NCI-H526 treated with DMSO at 0.1 percent for 48 hours (cell line): ENCODE measurements at places on chromosomes 12 and 14.
A peak's percentile ranks its signal among the peaks of the same experiment; 100 is the strongest.

GRCh38 chr12:75959506-75959905 lies 72.1 kb downstream of the PHLDA1 start:
- peak; percentile 28 for DNase-seq

DNA sequence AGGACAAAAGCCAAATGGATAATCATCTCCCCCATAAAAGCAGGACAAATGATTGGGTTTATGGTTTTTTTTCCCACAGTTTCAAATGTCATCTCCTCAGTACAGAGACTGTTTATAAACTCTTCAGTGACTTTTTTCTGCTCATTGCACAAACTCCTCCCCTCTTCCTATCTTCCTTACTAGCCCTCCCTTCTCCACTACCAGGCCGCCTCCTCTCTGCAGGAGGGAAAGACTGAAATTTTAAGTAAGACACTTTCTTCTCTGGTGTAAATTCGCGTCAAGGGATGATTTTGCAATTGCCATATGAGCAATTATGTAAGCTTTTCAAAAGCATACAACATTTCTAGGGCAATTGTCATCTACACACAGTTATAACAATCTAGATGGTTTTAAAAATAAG lies 37.0 kb downstream of the BTG1 start:
- DNase-seq = peak; percentile 50

DNA sequence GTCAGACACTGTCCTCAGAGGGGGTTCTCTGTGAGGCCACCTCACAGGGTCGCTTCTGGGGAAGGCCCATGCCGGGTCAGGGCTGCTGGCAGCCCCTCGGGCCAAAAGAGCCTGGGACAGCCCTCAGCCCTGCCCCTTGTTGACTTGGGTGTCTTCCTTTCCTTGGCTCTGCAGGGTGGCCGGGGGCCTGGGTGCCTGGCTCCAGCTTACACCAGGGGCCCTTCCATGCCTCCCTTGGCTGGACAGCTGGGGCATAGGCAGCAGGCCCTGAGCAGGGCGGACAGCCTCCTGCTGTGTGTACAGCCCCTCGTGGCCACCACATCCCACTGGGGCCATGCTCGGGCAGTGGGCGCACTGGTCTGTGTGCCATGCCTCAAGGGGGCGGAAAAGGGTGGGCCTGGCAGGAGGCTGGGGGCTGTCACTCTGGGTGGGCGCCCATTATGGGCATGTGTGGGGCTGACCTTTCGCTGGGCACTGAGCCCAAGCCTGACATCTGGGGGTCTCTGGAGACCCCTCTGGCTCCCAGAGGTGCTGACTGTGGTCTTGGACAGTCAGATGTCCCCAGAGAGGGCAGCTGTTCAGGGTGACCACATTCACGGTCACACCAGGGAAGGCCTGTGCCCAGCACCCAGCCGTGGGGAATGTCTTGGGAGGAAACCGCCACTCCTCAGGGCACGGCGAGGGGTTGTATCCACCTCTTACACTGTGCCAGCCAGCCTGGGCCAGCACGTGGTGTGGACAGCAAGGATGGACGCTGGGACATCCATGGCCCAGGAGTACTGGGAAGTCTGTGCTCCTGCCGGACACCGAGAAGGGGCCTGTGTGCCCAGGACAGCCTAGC lies 313.3 kb downstream of the TMEM121 start:
- DNase-seq = no peak

DNA sequence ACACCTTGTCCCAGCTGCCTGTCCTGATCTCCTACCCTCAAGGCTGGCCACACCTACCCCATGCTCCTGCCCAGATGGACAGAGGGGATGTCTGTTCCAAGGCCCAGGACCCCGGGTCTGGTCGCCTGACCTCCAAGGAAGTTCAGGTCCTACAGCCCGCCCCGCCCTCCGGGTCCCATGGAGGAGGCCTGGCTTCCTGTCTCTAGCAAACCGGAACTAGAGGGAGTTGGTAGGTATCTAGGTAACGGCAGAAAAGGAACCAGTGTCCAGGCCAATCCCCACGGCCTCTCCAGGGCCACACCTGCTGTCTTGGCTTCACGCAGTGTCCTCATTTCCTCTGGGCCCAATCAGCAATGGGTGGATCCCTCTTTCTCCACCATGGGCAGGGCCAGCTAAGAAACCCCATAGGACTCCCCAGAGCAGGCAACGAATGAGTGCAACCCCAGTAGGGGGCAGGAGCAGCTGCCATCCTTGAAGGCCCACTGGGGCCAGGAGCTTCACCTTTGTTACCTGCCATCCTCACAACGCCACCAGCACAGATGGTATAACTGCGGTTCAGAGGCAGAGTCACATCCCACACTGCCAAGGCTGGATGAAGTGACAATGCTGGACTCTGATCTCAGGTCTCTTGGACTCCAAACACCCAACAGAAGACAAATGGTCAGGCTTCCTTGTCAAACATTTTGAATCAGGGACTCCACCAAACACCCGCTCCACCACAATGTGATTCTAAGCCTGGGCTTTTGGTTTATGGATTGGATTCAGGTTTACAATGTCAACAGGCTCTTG lies 25.1 kb upstream of the RPLP0 start:
- no peak for DNase-seq
